ENCODE measurements at places on chromosomes 12 and 14. TPM values are rescaled to one million over a fixed set of nuclear protein-coding genes. Genes with fewer than 3 reads are reported as not detected.

- peaks cover 16% of the 10 kb centered on the region for H3K27me3 ChIP-seq
- H3K27ac ChIP-seq, result no peak overlapping the region
- no peak overlapping the region for H3K4me3 ChIP-seq
- H3K4me1 ChIP-seq, result no peaks in the 10 kb centered on the region
- no peaks in the 10 kb centered on the region for H3K36me3 ChIP-seq
Measured at GRCh38 chr12:94815958-94816357, 165.6 kb upstream of the TMCC3 start.

DNA sequence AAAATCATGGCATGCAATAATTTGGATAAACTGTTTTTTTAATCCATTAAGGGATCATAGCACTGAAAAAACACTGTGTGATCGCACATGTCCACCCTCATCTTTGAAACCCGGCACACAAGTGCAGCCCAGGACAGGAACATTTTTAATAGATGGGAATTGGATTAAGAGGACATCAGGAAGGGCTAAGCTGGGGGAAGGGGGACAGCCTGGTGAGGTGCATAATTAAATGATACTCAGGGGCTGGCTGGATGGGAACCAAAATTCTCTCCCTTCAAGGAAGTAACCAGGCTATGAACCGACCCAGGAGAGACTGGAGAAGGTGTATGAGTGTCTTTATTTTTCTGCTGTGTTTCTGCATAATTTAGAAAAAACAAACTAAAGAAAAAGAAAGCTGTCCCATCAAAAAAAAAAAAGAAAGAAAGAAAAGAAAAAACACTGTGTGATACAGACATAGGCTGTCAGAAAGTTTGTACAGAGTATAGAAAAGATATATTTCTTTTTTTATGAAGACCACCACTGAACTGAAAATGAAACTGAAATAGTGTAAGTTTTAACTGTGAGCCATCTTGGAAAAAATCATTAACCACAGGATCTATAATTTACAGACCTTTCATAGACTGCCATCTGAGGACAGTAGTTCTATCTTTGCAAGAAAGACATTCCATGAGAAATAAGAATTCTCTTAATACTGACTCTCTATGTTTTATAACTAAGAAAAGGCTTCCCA lies 75.1 kb upstream of the SLC38A4 start:
- no peak overlapping the region for H3K27ac ChIP-seq
- H3K27me3 ChIP-seq, result no peaks in the 10 kb centered on the region
- no peak overlapping the region for H3K4me3 ChIP-seq
- H3K4me1 ChIP-seq, result peaks cover 7% of the 10 kb centered on the region

- DNase-seq, result no peak
- H3K36me3 ChIP-seq, result no peaks in the 10 kb centered on the region
- no peak overlapping the region for H3K27ac ChIP-seq
Measured at GRCh38 chr12:113619202-113619601, 147.5 kb upstream of the LHX5 start.

DNA sequence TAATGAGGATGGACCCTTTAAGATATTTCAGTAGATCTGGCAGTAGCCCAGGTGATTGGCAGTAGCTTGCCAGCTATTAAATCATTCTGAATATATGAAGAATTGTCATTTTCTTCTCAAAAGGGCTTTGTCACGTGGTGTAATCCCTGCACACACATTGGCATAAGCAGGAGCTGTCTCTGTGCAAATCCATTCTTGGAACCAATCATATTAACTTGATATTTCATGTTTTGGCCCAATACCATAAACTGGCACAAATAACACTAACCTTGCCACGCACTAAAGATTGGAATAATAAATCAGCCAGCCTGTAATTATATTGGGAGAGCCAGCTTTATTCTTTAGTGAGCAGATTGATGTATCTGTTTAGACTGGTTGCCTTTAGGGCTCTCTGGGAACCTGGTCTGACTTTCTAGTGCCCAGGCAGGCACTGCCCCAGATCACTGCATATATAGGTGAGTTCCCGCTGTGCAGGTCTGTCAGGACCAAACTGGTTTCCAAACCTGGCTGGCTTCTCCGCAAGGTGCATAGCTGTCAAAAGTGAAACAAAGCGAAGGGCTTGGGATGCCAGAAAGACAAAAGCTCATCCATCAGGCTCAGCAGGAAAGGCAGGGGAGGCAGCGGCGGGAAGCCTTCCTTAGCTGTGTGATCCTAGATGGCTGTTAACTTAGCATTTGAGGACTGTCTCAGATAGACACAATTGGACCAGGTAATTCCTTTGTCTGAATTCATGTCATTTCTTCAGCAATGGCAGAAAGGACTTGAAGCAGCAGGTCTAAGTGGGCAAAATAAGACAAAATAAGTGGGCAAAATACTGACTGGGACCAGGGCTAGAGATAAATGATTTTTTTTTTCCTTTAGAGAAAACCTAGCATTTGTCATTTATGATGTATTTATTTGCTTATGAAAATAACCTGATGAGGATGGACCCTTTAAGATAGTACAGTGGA lies 128.8 kb upstream of the DYRK2 start:
- H3K27ac ChIP-seq, result peak overlapping the region; percentile 89
- H3K36me3 ChIP-seq, result no peaks in the 10 kb centered on the region
- no peaks in the 10 kb centered on the region for H3K27me3 ChIP-seq
- H3K4me3 ChIP-seq, result peak overlapping the region; percentile 70
- peak; percentile 74 for DNase-seq
- H3K4me1 ChIP-seq, result peaks cover 29% of the 10 kb centered on the region

DNA sequence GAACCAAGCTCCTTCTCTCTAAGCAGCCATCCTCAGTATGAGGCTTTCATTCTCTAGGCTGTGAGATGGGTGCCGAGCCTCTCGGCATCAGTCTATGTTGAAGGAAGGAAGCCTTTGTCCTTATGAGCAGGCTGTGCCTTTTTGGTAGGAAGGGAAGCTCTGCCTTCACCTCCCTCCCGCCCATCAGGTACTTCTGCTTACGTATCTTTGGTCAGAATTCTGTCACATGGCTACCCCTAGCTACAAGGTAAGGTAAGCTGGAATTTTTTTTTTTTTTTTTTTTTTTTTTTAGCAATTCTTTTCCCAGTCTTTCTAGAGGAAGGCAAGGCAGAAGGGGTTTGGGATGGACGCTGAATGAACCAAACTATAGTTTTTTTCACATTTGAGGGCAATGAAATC lies 16.9 kb downstream of the BATF start:
- H3K4me3 ChIP-seq, result no peak overlapping the region
- no peaks in the 10 kb centered on the region for H3K27me3 ChIP-seq
- DNase-seq, result no peak
- peaks cover 17% of the 10 kb centered on the region for H3K4me1 ChIP-seq
- no peak overlapping the region for H3K27ac ChIP-seq
- no peaks in the 10 kb centered on the region for H3K36me3 ChIP-seq

- H3K36me3 ChIP-seq, result no peaks in the 10 kb centered on the region
- no peak overlapping the region for H3K27ac ChIP-seq
- H3K4me1 ChIP-seq, result no peaks in the 10 kb centered on the region
- DNase-seq, result no peak
- H3K27me3 ChIP-seq, result no peaks in the 10 kb centered on the region
- no peak overlapping the region for H3K4me3 ChIP-seq
Measured at GRCh38 chr12:72448089-72448488, 175.9 kb downstream of the TRHDE start.

- no peak overlapping the region for H3K4me3 ChIP-seq
- no peaks in the 10 kb centered on the region for H3K36me3 ChIP-seq
- DNase-seq, result no peak
- peaks cover 16% of the 10 kb centered on the region for H3K4me1 ChIP-seq
- H3K27me3 ChIP-seq, result no peaks in the 10 kb centered on the region
Measured at GRCh38 chr14:74563586-74564159, 48.4 kb downstream of the LTBP2 start.

DNA sequence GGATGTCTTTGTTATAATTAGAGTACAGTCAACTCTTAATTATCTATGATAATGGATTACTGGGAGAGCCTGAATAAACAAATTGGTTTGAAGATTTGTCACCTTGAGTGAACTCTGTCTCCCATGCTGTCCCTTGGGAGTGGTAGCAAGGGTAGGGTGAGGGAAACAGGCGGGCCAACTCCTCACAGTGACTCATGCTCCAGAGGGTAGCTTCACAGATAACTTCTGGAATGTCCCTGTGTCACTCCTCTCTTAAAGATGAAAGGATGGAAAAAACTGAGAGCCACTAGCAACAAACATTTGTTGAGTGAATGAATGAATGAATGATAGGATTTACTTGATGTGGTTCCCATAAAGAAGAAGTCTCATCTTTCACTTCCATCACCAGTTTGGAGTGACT lies 53.5 kb downstream of the RASSF9 start:
- H3K4me1 ChIP-seq, result peaks cover 4% of the 10 kb centered on the region
- H3K27ac ChIP-seq, result peak overlapping the region; percentile 89
- H3K36me3 ChIP-seq, result no peaks in the 10 kb centered on the region
- DNase-seq, result no peak

DNA sequence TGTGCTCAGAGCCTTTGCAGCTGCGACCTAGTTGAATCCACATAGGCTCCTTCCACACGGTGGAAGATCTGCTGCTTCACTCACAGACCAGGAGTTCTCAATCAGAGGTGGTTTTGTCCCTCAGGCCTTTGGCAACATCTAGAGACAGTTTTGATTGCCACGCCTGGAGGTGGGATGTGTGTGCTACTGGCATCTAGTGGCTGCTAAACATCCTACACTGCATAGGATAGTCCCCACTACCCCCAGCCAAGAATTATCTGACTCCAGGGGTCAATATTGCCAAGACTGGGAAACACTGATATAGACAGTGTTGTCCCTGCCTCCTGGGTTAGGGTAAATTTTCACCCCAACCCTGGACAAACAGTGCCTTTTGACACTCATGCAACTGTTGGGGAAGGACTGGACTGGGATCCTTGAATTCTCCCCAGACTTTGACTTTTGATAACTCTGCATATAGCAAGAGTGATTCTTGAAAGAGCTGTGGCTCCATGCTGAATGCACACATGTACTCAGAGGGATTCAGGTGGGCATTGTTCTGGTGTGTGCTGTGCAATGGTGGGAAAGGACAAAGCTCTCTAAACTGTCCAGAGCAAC lies 39.8 kb downstream of the BAZ2A start:
- peaks cover 15% of the 10 kb centered on the region for H3K36me3 ChIP-seq
- no peaks in the 10 kb centered on the region for H3K27me3 ChIP-seq

DNA sequence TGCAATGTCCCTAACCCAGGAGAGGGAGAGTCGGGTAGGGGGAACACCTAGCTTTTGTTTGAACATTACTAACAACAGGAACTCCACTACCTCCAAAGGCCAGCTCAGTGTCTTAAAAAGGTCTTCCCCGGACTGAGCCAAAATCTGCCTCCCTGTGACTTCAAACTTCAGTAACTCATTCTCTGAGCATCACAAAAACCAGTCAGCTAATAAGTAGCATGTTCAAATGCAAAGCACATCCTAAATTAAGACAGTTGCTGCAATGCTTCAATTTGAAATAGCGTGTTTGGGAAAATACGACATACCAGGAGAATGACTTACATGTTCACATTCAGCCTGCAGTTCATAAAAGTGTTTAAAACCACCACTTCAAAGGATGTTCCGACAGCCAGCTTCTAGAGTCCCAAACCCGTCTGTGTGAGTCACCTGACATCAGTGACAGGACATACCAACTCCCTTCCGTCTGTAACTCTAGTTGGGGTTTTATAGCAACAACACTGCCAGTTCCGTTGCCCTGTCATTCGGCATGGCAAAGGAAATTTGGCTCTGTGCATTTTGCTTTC lies 13.0 kb downstream of the ZFP36L1 start:
- H3K4me3 ChIP-seq, result no peak overlapping the region
- no peaks in the 10 kb centered on the region for H3K36me3 ChIP-seq
- H3K27me3 ChIP-seq, result no peaks in the 10 kb centered on the region
- H3K4me1 ChIP-seq, result peaks cover 34% of the 10 kb centered on the region
- DNase-seq, result peak; percentile 39
- H3K27ac ChIP-seq, result peak overlapping the region; percentile 81

The FAM181A gene
- not detected for total RNA-seq

The HOXC12 gene
- not detected for total RNA-seq

The PELI2 gene
- total RNA-seq, result 33.7 TPM

All from type B pancreatic cell (in vitro differentiated cells).